ENCODE measurements at places on chromosomes 3 and 15.
A peak's percentile ranks its signal among the peaks of the same experiment; 100 is the strongest.

DNA sequence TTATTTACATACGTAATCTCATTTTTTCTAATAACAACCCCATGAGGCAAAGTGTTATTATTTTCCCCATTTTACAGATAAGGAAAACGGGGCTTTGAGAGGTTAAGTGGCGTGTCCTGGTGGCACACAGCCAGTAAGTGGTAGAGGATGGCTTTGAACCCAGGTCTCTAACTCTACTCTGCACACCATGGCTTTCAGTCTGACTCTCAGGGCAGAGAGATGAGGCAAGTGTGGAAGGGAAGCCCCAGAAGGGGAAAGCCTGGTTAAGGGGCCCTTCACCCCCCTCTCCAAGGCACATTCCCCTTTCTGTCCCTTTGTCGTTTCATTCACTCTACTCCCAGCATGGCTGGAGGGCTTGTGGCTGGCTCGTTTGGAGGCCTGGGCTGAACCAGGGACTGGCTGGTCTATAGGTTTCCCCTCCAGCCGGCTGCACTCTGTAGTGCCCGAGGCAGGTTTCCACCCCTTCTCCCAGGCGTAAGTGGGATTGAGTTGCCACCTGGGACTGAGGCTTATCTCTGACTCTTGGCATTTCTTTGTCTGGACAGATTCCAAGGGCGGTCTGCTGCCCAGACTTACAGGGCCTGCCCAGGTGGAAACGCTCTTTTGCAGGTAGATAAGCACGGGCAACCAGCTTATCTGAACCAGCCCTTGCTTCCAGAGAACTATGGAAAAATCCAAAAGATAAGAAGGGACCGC, 12.1 kb downstream of the SEMA4B start:
- no peak for DNase-seq
- H3K27ac ChIP-seq, result no peak overlapping the region
- H3K4me3 ChIP-seq, result no peak overlapping the region

DNA sequence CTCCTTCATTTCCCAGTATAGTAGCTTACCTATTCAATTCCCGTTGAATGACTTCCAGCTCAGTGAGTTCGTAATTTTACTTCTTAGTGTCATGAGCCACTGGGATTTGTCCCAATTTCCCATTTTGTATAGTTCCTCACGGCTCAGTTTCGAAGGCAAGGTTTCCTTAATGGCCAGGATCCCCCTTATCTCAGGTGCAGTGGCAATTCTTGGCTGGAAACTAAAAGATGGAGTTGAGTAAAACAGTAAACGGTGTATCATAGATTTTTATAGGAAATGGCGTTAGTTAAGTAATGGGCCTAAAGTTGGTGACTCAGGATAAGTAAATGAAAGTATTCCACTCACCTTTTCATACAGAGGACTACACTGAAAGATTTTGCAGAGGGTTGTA, 522 bp upstream of the LMLN start:
- H3K4me1 ChIP-seq, result peaks cover 43% of the 10 kb centered on the region
- peak overlapping the region; percentile 96 for H3K4me3 ChIP-seq
- peaks cover 35% of the 10 kb centered on the region for H3K36me3 ChIP-seq
- H3K27ac ChIP-seq, result peak overlapping the region; percentile 96
- H3K27me3 ChIP-seq, result peaks cover 5% of the 10 kb centered on the region
- no peak for DNase-seq

DNA sequence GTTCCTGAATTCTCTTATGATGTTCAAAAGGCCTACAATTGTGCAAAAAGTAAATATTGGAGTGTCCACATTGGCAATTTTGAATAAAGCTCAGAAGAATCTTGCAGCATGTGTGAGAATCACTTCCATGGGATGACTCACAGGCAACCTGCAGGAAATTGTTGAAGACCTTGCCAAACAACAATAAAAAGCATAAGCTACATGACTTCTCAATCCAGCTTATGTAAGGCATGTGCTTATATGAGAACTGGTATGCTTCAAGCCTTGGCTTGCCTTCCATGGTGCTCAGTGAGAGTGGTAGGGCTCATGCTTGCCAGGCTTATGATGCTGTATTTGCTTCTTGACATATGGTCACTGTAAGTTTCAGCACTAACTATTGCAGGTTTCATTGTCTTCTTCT, 18.4 kb upstream of the BCHE start:
- no peak overlapping the region for H3K27ac ChIP-seq
- no peak overlapping the region for H3K4me3 ChIP-seq

GRCh38 chr3:106413683-106414082, 544.9 kb upstream of the CBLB start:
- peaks cover 4% of the 10 kb centered on the region for H3K4me1 ChIP-seq
- H3K27me3 ChIP-seq, result no peaks in the 10 kb centered on the region
- peaks cover 6% of the 10 kb centered on the region for H3K36me3 ChIP-seq
- no peak for DNase-seq
- no peak overlapping the region for H3K4me3 ChIP-seq

DNA sequence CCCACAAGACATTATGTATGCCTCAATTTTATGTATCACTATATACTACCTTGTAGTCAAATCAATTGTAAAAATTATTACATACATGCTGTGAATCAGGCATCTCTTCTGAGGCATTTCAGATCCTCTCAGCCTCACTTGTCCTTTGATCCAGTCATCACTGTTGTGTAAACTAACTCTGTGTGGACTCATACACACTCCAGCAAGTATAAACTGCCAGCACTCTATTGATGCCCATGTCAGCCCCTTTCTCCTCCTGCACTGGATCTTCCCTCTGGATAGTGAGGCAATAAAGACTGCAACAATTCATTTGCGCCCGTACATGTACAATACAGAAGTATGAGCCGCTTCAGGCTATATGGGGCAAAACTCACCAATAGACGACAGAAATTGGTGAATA, 364.7 kb upstream of the TGFBR2 start:
- no peaks in the 10 kb centered on the region for H3K36me3 ChIP-seq
- no peak for DNase-seq
- no peak overlapping the region for H3K27ac ChIP-seq
- no peak overlapping the region for H3K4me3 ChIP-seq

GRCh38 chr15:73030122-73030679, 22.1 kb upstream of the NEO1 start:
- H3K4me3 ChIP-seq, result no peak overlapping the region
- no peaks in the 10 kb centered on the region for H3K36me3 ChIP-seq
- DNase-seq, result no peak
- peaks cover 27% of the 10 kb centered on the region for H3K27me3 ChIP-seq
- H3K27ac ChIP-seq, result no peak overlapping the region

GRCh38 chr3:136070334-136070733, 104.8 kb downstream of the PPP2R3A start:
- no peak overlapping the region for H3K4me3 ChIP-seq
- no peak overlapping the region for H3K27ac ChIP-seq
- H3K4me1 ChIP-seq, result peaks cover under 1% of the 10 kb centered on the region
